ENCODE measurements at places on chromosomes 3 and 15. TPM values are rescaled to one million over a fixed set of nuclear protein-coding genes. Genes with fewer than 3 reads are reported as not detected.

GRCh38 chr3:155991212-155991611 lies 120.8 kb downstream of the GMPS start:
- DNase-seq: peak; percentile 21

GRCh38 chr3:117625174-117625573 lies 915.6 kb downstream of the TUSC7 start:
- DNase-seq: no peak

GRCh38 chr15:34583399-34584329 lies at the start of gene GOLGA8B:
TSS of gene GOLGA8B (minus strand) at chr15:34583651. CDS start at chr15:34535912, 47,739 bp downstream.
- peak; percentile 33 for DNase-seq

GRCh38 chr3:134370611-134371531 lies 3.4 kb downstream of the AMOTL2 start:
- DNase-seq: no peak

Gene C3orf20
- not detected for total RNA-seq

Gene ARNT2
- 9.4 TPM for total RNA-seq

DNA sequence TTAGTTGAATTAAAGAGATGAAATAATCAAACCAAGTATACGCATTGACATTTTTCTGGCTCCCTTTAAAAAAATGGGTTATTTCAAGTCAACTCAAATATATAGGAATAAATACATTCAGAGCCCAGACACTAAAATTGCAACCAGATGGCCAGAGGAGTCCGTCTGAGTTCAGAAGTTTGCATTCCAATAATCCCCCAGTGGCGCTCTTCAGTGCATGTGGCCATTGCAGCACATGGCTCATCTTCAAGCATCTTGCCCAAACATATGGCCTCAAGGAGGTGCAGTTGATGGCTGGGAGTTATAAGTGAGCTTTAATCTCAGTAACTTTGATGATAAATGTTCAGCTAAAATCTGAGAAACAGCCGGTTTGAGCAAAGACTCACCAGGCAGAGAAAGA lies 295.8 kb upstream of the LRRN1 start:
- no peak for DNase-seq

Gene MAPKBP1
- total RNA-seq: 12.7 TPM

GRCh38 chr3:156291272-156292123 lies 171.1 kb downstream of the KCNAB1 start:
- DNase-seq: peak; percentile 22

GRCh38 chr3:24981924-24982323 lies 446.1 kb upstream of the RARB start:
- DNase-seq: no peak

- peak; percentile 57 for DNase-seq
Measured at GRCh38 chr15:25691544-25692430, 171.3 kb downstream of the ATP10A start.

GRCh38 chr15:83322061-83322460 lies 37.6 kb upstream of the BNC1 start:
- no peak for DNase-seq

Gene STARD9
- total RNA-seq: 8.0 TPM

Gene TERC
- total RNA-seq: 124 TPM

DNA sequence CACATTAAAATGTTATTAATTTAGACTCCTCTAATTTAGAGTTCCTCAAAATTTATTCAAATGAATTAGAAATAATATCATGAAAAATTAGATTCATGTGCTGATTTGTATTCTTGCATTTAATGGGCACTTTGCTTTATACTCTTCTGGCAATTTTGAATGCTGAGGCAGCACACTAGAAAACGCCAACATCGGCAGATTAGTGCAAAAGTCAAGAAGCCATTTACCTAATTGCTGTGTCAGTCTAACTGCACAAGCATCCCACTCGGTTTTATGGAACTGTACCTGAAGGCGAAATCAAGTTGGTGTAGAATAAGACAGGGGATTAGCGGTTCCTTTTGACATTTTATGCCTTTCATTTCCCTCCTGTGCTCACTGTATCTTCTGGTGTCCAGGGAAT lies 382.0 kb downstream of the ROBO2 start:
- no peak for DNase-seq

DNA sequence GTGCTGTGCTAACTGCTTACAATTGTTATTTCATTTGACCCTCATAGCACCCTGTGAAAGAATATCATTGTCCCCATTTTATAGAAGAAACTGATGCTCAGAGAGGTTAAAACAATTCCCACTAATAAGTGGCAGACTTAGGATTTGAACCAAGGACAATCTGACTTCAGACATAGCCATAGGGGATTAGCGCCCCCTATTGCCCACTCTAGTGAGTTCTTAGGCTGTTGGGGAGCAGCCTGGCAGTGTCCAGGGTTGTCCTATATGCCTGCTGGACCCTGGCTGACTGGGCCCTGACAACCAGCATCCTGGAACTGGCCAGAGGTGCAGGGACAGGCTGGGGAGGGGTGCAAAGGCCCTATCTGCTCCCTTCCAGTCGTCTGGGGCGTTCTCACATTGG lies 15.4 kb downstream of the DPH3 start:
- peak; percentile 49 for DNase-seq

DNA sequence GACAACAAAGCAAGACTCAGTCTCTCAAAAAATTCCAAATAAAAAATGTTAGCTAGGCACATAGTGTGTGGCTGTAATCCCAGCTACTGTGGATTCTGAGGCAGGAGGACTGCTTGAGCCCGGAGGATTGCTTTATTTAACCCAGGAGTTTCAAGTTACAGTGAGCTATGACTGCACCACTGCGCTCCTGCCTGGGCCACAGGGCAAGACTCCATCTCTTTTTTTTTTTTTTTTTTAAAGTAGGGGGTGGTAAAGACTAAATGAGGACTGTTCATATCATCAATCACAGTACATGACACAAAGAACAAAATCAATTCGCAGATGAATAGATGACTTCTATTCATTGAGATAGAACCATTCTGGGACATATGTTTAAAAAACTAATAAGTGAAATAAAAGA lies 48.1 kb downstream of the ACAP2 start:
- DNase-seq: no peak

Gene UBAP1L
- total RNA-seq: 3.8 TPM

- peak; percentile 87 for DNase-seq
Measured at GRCh38 chr3:139310474-139310933, 33.3 kb upstream of the MRPS22 start.

Gene PGBD4
- 1.6 TPM for total RNA-seq

GRCh38 chr15:89991312-89991711 lies 9.8 kb upstream of the ZNF710 start:
- no peak for DNase-seq

Gene CTXN2
- total RNA-seq: not detected

Gene GOLGA6D
- not detected for total RNA-seq

DNA sequence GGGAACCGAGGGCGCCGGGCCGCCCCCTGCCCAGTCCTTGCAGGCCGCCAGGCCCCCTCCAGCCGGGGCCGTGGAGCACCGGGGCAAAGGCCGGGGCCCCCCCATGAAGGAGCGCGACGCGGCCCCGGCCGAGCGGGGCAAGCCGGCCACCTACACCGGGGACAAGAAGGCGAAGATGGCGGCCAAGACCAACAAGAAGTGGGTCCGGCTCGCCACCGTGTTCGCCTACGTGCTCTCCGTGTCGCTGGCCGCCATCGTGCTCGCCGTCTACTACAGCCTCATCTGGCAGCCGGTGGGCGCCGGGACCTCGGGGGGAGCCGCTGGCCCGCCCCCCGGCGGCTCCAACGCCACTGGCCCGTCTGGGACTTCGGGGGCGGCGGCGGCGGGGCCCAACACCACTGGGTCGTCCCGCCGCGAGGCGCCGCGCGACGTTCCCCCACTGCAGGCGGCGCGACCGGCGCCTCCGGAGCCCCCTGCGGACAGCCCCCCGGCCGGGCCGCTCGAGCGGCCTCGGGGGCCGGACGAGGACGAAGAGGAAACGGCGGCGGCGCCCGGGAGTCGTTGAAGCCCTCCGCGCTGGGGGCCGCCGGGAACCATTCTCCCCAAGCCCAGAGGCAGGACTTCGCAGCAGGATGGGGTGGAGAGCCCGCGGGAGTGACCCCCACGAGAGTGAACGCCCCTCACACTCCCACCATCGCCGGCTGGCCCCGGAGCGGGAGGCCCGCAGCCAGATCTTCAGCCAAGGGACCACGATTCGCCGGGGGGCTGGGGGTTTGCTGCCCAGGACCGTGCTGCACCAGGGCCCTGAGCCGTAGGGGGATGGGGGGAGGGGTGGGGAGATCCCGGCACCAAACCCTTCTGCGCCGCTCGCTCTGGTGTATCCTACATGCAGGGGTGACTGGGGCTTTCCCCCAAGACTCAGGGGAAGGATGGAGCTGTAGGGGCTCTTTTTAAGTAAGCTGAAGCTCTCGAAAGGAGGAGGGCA lies 753 bp downstream of the INAFM2 start:
- DNase-seq: no peak

DNA sequence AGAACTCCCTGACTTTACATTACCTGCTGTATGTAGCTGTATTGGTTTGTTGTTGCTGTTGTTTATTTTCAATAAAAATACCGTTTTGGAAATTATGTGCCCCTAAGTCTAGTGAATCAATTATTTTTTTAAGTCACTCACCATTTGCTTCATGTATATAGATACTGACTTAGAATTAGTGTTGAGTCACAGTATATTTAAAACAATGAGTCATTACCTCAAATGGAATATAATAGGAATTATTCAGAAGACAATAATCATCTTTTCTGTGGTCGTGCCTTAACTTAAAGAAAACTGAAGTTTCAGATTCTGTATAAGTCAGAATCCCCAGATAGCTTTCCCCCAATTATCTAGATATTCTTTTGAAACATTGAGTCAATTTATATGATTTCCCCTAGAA lies 21.0 kb upstream of the ALDH1A2 start:
- peak; percentile 14 for DNase-seq

DNA sequence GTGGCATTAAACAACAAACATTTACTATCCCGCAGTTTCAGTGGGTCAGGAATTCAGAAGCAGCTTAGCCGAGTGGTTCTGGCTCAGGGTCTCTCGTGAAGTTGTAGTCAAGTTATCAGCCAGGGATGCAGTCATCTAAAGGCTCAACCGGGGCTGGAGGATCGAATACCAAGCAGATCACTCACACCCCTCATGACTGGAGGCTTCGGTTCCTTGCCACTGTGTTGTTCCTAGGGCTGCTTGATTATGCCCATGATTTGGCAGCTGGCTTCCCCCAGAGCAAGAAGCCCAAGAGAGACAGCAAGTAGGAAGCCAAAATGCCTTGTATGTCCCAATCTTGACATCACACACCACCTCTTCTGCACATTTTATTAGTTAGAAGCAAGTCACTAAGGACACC lies 33.9 kb upstream of the CDCP1 start:
- DNase-seq: peak; percentile 74

GRCh38 chr3:64244011-64244942 lies 19.0 kb upstream of the PRICKLE2 start:
- DNase-seq: no peak

DNA sequence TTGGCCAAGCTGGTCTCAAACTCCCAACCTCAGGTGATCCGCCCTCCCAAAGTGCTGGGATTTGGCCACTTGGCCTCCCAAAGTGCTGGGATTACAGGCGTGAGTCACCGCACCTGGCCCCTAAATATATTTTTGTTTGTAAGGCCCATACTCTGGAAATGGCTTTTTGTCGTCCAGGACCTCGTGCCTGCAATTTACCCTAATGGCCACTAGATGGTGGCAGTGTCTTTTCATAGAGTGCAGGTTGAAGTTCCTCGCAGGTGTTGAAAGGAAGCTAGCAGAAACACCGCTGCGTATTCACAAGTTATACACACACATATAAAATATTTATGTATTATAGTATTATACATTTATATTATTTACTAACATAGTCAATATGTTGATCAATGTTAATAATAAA lies 97.2 kb downstream of the LRTM1 start:
- peak; percentile 9 for DNase-seq

- no peak for DNase-seq
Measured at GRCh38 chr15:66226736-66227135, 26.8 kb downstream of the MEGF11 start.

Gene CACNA1D
- total RNA-seq: 1.9 TPM

DNA sequence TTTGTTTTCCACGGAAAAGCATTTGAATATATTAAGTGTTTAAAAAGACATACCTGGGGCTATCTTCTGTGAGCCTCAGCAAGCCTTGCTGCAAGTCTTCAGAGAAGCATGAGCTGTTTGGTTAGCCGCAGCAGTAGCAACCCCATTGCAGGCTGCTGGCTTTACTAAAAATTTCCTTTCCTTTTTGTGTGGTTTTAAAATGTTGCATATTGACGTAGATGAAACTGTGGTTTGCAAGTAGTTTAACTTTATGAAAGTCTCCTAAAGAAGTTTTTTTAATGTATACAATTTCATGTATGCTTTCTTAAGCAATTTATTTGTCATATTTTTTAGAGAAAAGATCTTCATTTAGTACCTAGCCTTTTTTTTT lies at the start of gene GPR171:
Gene GPR171, minus strand, starts transcription at position 166 of the 370 bp plus-strand sequence. CDS start 3,830 bp downstream, outside the sequence.
- no peak for DNase-seq

DNA sequence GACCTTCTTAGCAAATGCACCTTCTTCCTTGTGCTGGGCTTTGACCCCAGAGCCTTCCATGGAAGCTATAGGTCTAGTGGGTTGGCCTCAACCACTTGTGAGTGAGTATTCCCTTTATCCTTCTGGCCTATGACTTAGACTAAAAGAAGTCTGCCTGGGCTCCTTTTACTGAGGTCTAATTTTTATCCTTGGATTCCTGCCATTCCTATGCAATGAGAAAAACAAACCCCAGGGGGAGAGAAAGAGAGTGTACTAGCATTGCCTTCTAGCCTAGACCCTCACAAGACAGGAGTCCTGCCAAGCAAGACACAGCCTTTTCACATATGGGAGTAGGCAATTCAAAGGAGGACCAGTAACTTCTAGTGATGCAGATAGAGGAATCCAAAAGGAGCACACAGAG lies 155.4 kb downstream of the PPM1L start:
- no peak for DNase-seq

Gene LOXL1
- 53.4 TPM for total RNA-seq
